ENCODE measurements at places on chromosomes 7 and 10.

DNA sequence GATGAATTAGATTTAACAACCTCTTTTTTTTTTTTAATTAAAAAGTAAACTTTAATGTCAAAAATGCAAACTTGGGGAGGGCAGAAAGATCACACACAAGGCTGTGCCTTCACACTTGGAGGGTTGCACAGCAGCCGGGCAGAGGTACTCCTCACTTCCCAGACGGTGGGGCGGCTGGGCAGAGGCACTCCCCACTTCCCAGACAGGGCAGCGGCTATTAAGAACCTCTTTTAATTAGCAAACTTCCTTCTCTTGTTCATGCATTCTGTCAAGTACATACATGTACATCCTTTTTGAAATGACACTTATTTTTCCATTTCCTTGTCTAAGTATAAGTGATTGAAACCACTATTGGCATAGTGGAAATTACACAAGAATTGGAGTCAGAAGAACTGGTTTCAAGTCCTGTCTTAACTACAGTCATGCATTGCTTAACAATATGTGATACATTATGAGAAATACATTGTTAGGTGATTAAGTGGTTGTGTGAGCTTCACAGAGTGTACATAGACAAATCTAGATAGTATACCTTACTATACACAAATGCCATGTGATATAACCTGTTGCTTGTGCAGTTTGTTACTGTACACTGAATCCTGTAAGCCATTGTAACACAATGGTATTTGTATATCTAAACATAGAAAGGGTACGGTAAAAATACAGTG lies 26.5 kb downstream of the BTRC start:
- no peak for DNase-seq

- DNase-seq, result no peak
These were observed 35.0 kb upstream of the DAGLB start for GRCh38 chr7:6482743-6483119.

DNA sequence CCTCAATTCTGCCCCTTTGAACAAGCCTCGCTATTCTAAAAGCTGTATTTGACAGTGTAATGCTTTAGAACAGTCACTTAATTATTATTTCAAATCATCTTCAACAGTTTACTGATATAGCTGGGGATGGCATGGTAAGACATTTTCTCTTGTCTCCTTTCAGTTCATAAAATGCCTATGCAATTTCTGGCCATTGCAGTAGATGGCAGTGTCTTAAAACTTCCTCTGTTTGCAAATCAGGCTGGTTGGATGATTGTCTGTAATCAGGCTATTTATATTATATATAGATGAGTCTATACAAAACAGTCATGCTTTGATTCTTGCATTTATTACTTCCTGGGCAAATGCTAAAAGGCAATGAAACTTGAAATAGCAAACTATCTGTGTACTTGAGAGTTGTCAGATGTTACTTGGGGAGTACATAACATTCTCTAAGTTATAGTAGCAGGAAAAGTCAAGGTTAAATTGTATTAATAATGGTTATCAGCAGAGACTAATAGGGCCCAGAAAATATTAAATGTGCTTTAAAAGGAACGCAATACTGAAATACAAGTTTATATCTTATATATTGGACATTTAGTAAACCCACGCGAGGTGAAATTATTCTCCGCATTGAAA lies 55.5 kb upstream of the LHFPL3 start:
- no peak for DNase-seq

DNA sequence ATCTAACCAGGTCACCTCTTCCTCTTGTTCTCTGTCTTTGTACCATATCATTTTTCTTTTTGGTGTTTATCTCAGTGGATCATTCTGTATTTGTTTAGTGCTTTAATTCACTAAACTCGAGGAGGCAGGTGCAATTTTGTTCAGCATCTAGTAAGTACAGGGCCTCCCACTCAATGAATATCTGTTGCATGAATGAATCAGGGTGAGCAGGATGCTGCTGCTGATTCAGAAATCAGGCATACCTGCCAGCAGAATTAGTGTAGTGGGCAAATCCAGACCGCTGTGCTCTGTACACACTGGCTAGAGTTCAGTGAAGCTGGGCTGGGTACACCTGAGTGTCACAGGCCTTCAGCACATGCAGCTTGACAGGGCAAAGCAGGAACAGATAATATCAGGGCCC lies 511.9 kb downstream of the SUGCT start:
- DNase-seq, result no peak

DNA sequence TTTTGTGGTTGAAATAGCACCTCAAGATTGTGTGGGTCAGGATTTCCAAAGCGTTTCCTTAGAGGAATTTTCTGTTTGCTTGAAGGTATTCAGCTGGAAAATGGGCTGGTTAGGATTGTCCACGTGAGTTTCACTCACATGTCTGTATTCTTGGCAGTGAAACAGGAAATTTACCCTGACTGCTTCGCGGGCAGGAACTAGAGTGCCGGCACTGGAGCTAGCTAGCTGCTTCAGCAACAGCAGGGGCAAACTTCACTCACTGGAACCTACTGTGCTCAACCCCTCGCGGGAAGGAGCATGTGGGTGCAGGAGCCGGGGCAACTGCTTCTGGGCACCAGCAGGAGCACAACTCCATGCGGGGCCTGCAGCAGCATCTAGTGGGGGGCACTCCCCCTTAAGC lies 38.0 kb upstream of the RTKN2 start:
- no peak for DNase-seq

GRCh38 chr7:24882989-24883621 lies 96.9 kb downstream of the OSBPL3 start:
- DNase-seq, result no peak

- no peak for DNase-seq
These were observed 195.3 kb downstream of the FAM107B start for GRCh38 chr10:14579405-14579804.

DNA sequence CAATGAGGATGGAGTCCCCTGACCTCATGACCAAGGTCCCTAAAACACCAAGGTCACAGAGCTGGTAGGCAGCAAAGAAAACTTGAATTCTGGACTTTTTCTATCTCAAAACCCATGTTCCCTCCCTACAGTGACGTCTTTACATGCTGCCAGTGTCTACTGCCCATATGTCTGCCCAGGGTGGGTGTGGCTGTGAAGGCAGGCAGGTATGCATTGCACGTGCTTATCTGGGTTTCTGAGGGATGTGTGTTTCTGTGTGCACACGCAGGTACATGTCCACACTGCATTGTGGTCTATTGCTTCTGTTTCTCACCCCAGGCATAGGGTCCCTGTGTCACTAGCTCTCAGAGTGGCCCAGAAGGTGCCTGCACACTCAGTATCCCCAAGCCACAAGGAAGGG lies 13.5 kb downstream of the ATP6V1F start:
- no peak for DNase-seq

GRCh38 chr7:108511939-108512338 lies 14.0 kb downstream of the PNPLA8 start:
- no peak for DNase-seq

Measured in effector memory CD4-positive, alpha-beta T cell (primary cell).